ENCODE measurements at places on chromosomes 4 and X.

DNA sequence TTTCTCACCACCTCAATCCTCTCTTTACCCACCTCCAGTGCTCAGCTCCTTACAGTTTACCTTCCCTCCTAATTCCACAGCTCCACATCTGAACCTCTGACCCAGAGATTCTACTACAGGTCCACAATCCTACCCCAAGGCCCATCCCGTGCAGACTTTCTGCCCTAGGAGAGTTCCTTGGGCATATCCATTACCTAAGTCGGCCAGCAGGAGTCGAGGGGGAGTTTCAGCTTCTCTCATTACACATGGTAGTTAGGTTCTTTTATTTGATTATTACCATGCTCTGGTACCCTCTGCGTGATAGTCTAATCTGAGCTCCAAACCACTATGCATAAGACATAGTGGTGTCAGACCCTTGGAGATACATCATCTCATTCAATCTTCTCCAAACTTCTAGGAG lies 117.9 kb downstream of the SH3RF1 start:
- DNase-seq: no peak

GRCh38 chr4:74117024-74117534 lies 18.1 kb upstream of the CXCL2 start:
- DNase-seq: peak; percentile 70

- peak; percentile 50 for DNase-seq
Observed at GRCh38 chr4:54005475-54005874, 58.9 kb downstream of the CHIC2 start.

DNA sequence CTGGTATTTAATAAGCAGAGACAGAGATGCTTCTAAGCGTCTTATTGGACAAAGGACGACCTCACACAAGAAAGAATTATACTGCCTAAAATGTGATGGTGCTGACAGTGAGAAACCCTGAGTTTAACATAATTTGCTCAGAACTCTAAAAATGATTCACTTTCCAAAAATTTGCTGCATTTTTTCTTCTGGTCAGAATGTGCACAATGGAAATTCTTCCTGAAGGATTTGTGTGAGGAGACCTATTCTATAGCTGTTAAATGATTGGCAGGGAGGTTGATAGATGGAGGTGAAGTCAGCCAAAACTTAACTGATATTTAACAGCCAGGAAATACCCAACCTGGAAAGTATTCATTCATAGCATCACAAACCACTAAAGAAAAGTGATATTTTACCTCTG lies 1.7 kb downstream of the MAGEC3 start:
- DNase-seq: peak; percentile 10

DNA sequence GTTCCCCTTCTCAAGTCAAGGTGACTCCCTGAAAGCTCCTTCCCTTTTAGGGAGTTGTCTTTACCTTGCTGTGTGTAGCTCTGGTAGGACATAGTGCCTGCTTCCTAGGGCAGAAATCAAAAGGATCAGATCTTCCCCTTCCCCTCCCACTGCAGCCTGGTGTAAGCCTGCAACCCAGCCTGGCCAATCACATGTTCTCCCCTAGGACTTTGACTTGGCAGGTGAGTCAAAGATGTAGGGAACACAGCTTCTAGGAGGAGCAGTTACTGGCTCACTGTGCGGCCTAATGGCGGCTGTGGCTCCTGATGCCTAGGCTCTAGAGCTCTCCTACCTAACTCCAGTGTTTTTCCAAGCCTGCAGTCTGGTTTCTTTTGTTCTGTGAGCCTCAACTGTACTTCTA lies 103.9 kb downstream of the AASDH start:
- DNase-seq: no peak

DNA sequence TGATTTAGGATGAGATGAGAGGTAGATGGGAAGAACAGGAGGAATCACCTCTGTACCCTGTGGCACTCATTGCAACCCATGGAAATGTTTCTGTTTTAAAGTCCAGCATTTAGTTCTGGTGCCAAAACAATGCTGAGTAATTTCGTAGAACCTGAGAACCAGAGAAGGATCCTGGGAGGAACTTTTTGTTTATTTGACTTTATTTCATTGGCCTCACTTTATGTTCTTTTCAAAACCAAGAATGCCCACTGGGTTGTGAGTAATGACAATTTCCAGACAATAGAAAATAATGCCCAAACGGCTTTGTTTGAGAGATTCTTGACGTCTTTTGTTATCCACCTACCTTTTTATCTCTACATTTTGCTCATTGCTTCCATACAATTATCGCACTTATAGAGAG lies 111.3 kb downstream of the SHROOM3 start:
- DNase-seq: no peak

DNA sequence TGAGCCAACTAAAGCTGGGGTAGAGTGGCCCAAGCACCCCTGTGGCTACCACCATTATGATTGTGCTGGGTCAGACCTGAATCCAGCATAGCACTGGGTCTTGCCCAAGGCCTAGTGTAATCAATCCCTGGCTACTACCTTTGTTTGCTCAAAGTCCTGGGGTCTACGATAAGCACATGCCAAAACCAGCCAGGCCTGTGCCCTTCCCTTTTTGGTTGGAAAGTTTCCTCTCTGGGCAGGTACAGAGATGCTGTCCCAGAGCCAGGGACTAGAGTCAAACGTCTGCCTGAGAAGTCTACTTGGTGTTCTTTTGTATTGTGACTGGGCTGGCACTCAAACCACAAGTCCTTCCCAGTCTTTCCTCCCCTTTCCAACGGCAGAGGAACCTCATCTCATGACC lies 371.5 kb upstream of the MAGEC2 start:
- no peak for DNase-seq

DNA sequence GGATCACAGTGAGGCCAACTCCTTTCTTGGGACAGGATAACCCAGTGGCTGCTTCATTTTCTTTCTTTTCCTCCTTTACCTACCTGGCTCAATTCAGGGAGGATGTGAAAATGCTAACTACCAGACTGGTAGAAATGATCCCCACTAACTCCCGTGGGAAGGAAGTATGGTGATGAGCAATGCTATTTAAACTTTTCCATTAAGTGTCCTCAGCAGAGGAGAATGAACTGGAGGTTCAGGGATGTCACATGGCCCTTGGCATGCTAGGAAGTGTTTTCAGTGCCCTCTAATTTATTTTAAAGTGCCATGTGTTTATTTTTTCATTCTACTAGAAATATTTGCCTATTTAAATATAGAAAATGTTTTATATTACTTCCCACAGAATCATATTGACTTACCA lies 363.9 kb downstream of the PPP3CA start:
- no peak for DNase-seq

- DNase-seq: no peak
Observed at GRCh38 chrX:8233091-8233490, 62.0 kb upstream of the VCX2 start.
